Endodermal cell (in vitro differentiated cells): ENCODE measurements at places on chromosomes 2 and 18.
A peak's percentile ranks its signal among the peaks of the same experiment; 100 is the strongest.

- H3K4me1 ChIP-seq, result no peaks in the 10 kb centered on the region
- H3K4me3 ChIP-seq, result no peak overlapping the region
- H3K27ac ChIP-seq, result no peak overlapping the region
- DNase-seq, result peak; percentile 98
Observed at GRCh38 chr2:159921752-159922404, 123.9 kb upstream of the CD302 start.

GRCh38 chr18:50870138-50870845, 8.6 kb upstream of the ME2 start:
- H3K27me3 ChIP-seq, result no peaks in the 10 kb centered on the region
- H3K4me3 ChIP-seq, result no peak overlapping the region
- H3K27ac ChIP-seq, result no peak overlapping the region
- DNase-seq, result no peak
- no peaks in the 10 kb centered on the region for H3K36me3 ChIP-seq
- H3K4me1 ChIP-seq, result no peaks in the 10 kb centered on the region

DNA sequence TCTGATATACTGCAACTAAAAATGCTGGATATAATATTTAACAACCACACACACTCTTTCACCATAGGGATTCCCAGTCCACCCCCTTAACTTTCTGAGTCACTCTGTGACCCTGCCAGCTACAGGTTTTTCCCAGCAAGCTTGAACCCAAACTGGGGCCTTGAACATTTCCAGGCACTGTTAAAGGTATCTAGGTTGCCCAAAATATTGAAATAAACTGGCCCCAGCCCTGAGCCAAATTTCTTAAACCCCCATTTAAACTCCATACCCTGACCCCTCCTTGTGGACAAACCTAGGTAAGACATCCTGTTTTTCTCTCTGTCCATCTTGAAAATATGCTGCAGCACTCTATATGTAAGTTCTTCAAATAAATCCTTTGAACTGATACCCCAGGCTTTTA, 19.7 kb upstream of the DCTN1 start:
- H3K27ac ChIP-seq, result no peak overlapping the region
- no peaks in the 10 kb centered on the region for H3K27me3 ChIP-seq
- no peaks in the 10 kb centered on the region for H3K4me1 ChIP-seq

- no peaks in the 10 kb centered on the region for H3K27me3 ChIP-seq
- DNase-seq, result peak; percentile 37
- H3K36me3 ChIP-seq, result no peaks in the 10 kb centered on the region
- H3K4me3 ChIP-seq, result no peak overlapping the region
Observed at GRCh38 chr2:386406-387103, 98.7 kb upstream of the ALKAL2 start.

DNA sequence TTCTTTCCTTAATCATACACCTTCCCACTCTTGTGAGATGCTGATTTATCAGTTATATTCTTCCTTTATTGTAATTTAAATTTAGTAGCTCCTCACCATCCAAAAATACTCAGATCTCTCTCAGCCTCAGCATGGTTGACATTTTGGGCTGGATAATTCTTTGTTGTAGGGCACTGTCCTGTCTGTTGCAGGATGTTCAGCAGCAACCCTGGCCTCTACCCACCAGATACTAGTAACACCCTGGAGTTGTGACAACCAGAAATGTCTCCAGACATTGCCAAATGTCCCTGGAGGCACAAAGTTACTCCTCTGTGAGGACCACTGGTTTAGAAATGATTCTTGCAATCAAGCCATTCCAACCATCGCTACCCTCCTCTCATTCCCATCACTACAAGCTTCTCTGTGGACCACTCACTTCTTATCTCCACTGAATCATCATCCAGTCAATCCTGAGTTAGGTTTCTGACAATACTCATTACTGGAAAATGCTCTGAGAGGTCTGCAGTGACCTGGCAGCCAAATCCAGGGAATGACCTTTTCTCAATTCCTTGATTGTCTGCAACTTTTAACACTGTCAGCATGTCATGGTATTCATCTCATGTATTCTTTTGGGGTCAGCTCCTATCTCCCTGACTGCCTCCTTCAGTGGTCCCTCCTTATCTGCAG, 43.3 kb downstream of the OSBPL6 start:
- H3K36me3 ChIP-seq, result no peaks in the 10 kb centered on the region
- no peaks in the 10 kb centered on the region for H3K4me1 ChIP-seq
- no peak overlapping the region for H3K4me3 ChIP-seq

GRCh38 chr2:182368446-182368845, 58.4 kb downstream of the PDE1A start:
- no peak overlapping the region for H3K4me3 ChIP-seq
- H3K27me3 ChIP-seq, result no peaks in the 10 kb centered on the region
- H3K36me3 ChIP-seq, result no peaks in the 10 kb centered on the region
- no peak for DNase-seq

- DNase-seq, result no peak
- no peaks in the 10 kb centered on the region for H3K36me3 ChIP-seq
- H3K27ac ChIP-seq, result no peak overlapping the region
- H3K4me3 ChIP-seq, result peak overlapping the region; percentile 87
- H3K27me3 ChIP-seq, result no peaks in the 10 kb centered on the region
Observed at GRCh38 chr2:152173831-152174230, 1.7 kb downstream of the STAM2 start.

- no peaks in the 10 kb centered on the region for H3K27me3 ChIP-seq
- peaks cover 77% of the 10 kb centered on the region for H3K36me3 ChIP-seq
- H3K4me1 ChIP-seq, result peaks cover 22% of the 10 kb centered on the region
Observed at GRCh38 chr2:207119048-207119447, 46.7 kb downstream of the KLF7 start.

- no peak overlapping the region for H3K27ac ChIP-seq
- no peaks in the 10 kb centered on the region for H3K27me3 ChIP-seq
- peak; percentile 17 for DNase-seq
- H3K4me3 ChIP-seq, result no peak overlapping the region
Observed at GRCh38 chr2:240952496-240953246, 45.7 kb upstream of the SNED1 start.

GRCh38 chr2:207240649-207241048, 74.9 kb upstream of the KLF7 start:
- no peak overlapping the region for H3K27ac ChIP-seq
- H3K4me1 ChIP-seq, result peaks cover 26% of the 10 kb centered on the region
- H3K36me3 ChIP-seq, result no peaks in the 10 kb centered on the region
- H3K4me3 ChIP-seq, result no peak overlapping the region

GRCh38 chr2:120748310-120748709, 12.6 kb downstream of the GLI2 start:
- no peak overlapping the region for H3K27ac ChIP-seq
- no peaks in the 10 kb centered on the region for H3K27me3 ChIP-seq
- no peak overlapping the region for H3K4me3 ChIP-seq
- H3K4me1 ChIP-seq, result no peaks in the 10 kb centered on the region
- peak; percentile 24 for DNase-seq
- no peaks in the 10 kb centered on the region for H3K36me3 ChIP-seq

DNA sequence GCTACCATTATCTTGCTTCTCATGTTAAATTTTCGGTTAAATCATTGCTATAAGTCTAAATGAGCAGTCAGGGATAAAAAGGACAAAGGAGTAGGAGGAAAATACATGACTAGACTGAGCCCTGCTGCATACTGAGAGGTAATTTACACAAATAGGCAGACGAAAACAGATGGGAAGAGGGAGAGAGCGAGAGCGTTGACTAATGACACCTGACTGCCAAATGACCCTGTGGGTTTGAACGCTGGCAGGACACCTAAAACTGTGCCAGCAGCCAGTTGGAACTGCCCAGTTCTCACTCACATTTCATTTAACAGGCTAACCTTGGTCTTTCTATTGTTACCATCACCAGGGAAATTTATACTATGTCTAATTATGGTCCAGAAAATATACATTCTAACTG, 978.2 kb downstream of the CPS1 start:
- no peak for DNase-seq
- H3K27me3 ChIP-seq, result no peaks in the 10 kb centered on the region
- peaks cover 7% of the 10 kb centered on the region for H3K4me1 ChIP-seq
- H3K36me3 ChIP-seq, result no peaks in the 10 kb centered on the region
- H3K4me3 ChIP-seq, result no peak overlapping the region

GRCh38 chr2:38438883-38439612, 62.0 kb upstream of the ATL2 start:
- H3K4me3 ChIP-seq, result no peak overlapping the region
- H3K4me1 ChIP-seq, result peaks cover 10% of the 10 kb centered on the region
- no peak overlapping the region for H3K27ac ChIP-seq
- H3K27me3 ChIP-seq, result no peaks in the 10 kb centered on the region

DNA sequence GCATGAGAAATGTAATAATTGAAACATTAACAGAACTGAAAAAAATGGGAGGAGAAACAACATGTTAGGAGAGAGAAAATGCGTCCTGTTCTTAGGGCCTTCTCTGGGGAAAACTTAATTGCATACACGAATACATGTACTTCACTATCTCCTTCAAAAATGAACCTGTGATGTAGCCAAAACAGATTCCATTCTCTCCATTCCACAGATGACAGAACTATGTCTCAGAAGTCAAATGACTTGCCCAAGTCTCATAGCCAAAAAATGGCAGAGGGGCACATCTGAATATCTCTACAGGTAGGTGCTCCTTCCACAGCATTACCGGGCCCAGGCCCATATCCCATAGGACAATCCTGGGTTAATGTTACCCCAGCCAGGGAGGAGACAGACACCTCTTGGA, 3.9 kb upstream of the DCTN1 start:
- no peaks in the 10 kb centered on the region for H3K27me3 ChIP-seq
- no peak overlapping the region for H3K27ac ChIP-seq
- H3K36me3 ChIP-seq, result peaks cover 28% of the 10 kb centered on the region
- H3K4me1 ChIP-seq, result peaks cover 6% of the 10 kb centered on the region

DNA sequence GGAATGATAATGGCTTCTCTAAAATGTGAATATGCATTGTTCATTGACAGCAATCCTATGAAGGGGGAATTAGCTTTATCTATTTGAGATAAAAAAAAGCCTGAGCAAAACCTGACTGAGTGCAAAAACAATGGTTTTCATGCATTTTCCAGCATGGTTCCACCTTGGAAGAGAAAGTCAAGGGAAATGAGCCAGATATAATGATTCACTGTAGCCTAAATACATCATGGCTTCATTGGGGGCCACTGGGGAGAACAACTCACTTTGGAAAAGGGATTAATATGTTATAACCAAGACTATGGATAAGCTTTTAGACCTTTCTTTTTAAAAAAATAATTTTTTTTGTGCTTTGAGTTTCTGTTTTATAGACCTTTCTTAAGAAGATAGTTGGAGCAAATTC, 679.7 kb downstream of the NYAP2 start:
- no peak overlapping the region for H3K4me3 ChIP-seq
- H3K4me1 ChIP-seq, result peaks cover 6% of the 10 kb centered on the region
- H3K27ac ChIP-seq, result no peak overlapping the region
- H3K36me3 ChIP-seq, result no peaks in the 10 kb centered on the region

DNA sequence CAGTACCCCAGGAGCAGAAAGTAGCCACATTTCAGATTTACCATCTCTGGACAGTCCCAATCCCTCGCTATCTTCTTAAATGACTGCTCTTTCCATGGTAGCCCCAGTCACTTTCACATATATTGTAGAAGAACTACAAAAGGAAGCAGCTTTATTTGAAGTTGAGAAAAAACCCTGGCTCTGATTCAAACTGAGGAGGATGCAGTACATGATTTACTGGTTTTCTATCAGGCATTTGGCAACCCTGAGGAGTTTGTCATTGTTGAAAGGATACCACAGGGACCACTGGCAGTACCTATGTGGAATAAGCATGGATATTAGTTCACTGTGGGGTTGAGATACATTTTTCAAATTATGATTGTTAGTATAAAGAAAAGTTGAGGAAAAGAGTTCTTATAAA, 640.9 kb upstream of the SETBP1 start:
- no peaks in the 10 kb centered on the region for H3K36me3 ChIP-seq
- no peak for DNase-seq
- H3K27me3 ChIP-seq, result no peaks in the 10 kb centered on the region
- H3K27ac ChIP-seq, result no peak overlapping the region
- no peaks in the 10 kb centered on the region for H3K4me1 ChIP-seq
- H3K4me3 ChIP-seq, result no peak overlapping the region

DNA sequence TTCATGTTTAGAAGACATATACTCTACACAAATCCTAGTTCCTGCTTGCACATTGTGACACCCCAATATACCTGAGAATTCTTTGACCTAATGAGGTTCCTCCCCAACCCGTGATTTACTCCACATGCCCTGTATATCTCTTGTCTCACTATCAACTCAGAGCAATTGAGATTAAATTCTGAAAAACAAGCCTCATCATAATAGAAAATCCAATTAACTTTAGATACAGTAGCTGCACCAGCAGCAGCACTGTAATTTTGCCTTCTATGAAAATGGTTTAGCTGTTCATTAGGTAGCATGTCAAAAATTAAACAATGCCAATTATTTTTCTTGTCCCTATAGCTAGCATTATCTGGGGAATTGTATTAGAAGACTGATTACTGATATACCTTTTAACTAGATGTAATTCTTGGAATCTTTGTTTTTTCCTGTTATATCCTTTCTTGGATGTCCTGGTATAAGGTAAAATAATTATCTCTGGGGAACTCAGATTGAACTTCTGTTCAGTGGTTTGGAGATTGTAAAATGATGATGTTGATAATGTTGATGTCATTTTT, 218.9 kb upstream of the TANK start:
- no peak overlapping the region for H3K4me3 ChIP-seq
- no peaks in the 10 kb centered on the region for H3K27me3 ChIP-seq
- no peaks in the 10 kb centered on the region for H3K36me3 ChIP-seq
- no peaks in the 10 kb centered on the region for H3K4me1 ChIP-seq
- DNase-seq, result no peak

- H3K27ac ChIP-seq, result no peak overlapping the region
- DNase-seq, result no peak
- H3K36me3 ChIP-seq, result no peaks in the 10 kb centered on the region
- no peak overlapping the region for H3K4me3 ChIP-seq
Observed at GRCh38 chr2:139969323-139969722, 1189.1 kb upstream of the NXPH2 start.

GRCh38 chr18:61582202-61582710, 249.0 kb downstream of the CDH20 start:
- DNase-seq, result no peak
- no peak overlapping the region for H3K27ac ChIP-seq
- H3K4me3 ChIP-seq, result peak overlapping the region; percentile 77
- no peaks in the 10 kb centered on the region for H3K27me3 ChIP-seq

DNA sequence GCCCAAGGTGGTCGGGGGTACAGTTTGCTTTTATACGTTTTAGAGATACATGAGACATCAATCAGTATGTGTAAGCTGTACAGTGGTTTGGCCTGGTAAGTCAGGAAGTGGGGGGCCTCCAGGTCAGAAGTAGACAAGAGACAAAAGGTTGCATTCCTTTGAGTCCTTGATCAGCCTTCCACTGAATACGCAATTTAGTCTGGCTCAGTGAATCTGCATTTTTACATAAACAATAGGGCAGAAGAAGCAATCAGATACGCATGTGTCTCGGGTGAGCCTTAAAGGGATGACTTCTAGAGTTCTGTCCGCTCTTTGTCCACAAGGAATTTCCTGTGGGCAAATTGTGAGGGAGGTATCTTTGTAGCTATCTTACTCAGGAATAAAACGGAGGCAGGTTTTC, 87.2 kb downstream of the SOWAHC start:
- H3K27me3 ChIP-seq, result no peaks in the 10 kb centered on the region
- H3K36me3 ChIP-seq, result no peaks in the 10 kb centered on the region
- H3K27ac ChIP-seq, result no peak overlapping the region
